HT-29 (cell line): ENCODE measurements at places on chromosomes 7 and 10.
A peak's percentile ranks its signal among the peaks of the same experiment; 100 is the strongest.

- DNase-seq = no peak
Measured at GRCh38 chr10:95469676-95470075, 91.5 kb downstream of the SORBS1 start.

DNA sequence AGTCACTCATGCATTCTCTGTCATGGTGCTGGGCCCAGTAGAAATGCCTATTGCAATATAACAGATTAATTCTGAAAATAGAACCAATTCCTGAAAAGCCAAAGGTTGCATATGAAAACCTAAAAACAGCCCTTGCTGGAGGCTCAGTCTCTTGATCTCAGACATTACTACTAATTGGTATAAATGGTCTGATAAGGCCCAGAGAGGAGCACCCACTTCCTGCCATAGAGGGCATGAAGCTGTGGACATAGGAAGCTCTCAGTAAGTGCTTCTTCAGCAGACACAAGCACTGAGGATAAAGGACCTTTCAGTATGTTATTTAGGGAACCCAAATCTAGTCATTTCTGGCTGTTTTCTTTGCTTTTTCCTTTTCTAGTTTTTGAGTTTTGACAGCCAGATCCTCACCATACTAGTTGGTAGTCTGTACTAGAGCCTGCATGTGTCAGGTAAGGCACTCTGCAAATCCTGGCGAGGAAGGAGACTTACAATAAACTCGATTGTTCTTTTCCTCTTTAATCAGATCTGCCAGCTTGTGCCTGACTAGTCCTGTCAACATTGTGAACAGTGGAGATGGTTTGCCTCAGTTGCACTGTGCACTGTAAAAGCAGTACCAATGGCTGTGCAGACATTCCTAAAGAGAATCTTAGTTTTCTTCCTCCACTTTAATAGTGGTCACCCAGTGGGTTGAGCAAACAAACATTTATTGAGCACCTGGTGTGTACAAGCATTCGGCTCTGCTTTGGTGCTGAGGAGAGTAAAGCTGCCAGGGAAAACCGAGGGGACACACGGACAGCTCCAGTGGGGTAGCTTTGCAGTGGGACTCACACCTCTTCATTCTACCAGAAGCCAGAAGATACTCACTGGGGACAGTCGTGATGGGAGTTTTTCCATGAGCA, 140.9 kb downstream of the CHN2 start:
- DNase-seq = no peak

GRCh38 chr7:140440593-140440992, 36.7 kb downstream of the RAB19 start:
- DNase-seq = no peak

DNA sequence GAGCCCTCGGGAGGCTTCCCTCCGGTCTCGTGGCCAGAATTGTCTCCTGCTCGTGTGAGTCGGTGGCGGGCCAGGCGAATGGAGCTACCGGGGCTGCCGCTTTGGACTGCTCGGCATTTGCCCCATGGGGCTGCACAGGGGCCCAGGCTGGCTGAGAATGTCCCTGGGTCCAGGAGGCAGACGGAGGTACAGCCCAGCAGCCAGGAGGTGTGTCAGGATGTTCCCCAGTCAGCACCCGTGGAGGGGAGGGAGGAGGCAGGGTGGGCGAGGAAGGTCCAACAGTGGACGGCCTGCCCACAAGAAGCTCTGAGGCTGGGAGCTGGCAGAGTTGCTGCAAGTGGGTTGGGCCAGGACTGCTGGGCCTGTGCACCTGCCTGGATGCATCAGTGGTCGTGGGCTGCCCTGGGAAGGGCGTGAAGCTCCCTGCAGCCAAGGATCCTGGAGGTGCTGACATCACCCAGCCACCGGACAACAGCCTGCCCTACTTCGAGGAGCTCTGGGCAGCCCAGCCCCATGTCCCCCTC, 46.4 kb downstream of the PDGFA start:
- DNase-seq = no peak

GRCh38 chr10:35379226-35380137, 43.2 kb downstream of the CCNY start:
- DNase-seq = no peak

DNA sequence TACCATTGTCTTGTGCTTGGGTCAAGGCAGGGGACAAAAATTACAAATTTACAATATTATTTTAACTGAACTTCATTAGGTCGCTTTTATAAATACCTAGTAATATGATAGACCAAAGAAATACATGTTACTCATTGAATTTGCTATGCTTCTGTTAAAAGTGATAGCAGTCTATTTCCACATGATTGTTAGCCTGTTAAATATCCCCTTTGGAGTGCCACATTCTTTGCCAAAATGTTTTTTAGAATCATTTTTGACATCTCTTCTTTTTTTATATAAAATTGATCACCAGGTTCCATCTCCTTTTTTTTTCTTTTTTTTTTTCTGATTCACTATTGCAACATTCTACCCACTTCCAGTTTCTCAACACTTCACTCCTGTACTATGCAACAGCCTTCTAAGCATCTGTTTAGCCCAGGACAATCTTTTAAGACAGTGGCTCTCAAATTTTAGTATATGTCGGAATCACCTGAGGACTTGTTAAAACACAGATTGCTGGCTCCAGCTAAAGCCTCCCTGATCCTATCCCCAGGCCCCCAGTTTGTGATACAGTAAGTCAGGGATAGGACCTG, 16.4 kb upstream of the NDUFA5 start:
- no peak for DNase-seq

- DNase-seq = no peak
Measured at GRCh38 chr7:84277628-84278224, 83.1 kb upstream of the SEMA3A start.

DNA sequence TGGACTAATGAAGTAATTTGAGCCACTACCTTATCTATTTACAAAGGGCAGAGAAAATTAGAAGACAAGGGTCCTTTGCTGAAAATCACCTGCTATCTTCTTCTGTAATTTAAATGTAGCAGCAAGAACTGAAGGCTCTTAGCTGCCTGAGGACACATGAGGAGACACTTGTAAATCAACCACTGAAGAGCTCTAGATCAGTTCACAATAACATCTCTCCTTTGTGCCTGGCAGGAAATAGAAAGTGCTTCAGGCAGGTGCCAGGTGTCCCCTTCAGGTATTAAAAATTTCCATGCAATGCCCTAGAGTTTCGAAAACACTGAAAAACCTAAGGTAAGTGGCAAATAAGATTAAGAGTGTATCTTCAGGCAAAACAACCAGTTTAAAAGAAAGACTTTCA, 474.6 kb downstream of the GRM8 start:
- no peak for DNase-seq

GRCh38 chr10:117622471-117623184, 80.1 kb downstream of the EMX2 start:
- DNase-seq = no peak

GRCh38 chr7:24336461-24336860, 52.5 kb downstream of the NPY start:
- no peak for DNase-seq

DNA sequence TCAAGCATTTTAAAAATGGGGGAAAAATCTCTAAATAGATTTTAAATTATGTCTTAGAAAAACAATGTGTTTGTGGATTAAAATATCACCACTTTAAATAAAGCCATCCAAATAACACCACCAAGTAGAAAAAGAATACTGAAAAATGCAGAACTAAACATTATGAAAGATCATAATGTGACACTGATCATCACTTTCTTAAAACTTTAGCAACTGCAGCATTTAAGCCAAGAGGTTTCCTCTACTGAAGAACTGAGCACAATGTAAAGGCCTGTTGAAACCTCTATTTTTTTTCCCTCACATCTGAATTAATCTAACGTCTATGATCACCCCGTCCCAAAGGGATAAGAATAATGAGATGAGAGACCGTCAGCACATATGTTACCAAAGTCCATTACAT, 18.6 kb downstream of the MINDY3 start:
- no peak for DNase-seq

- no peak for DNase-seq
Measured at GRCh38 chr10:49313501-49314070, 14.6 kb downstream of the C10orf71 start.

DNA sequence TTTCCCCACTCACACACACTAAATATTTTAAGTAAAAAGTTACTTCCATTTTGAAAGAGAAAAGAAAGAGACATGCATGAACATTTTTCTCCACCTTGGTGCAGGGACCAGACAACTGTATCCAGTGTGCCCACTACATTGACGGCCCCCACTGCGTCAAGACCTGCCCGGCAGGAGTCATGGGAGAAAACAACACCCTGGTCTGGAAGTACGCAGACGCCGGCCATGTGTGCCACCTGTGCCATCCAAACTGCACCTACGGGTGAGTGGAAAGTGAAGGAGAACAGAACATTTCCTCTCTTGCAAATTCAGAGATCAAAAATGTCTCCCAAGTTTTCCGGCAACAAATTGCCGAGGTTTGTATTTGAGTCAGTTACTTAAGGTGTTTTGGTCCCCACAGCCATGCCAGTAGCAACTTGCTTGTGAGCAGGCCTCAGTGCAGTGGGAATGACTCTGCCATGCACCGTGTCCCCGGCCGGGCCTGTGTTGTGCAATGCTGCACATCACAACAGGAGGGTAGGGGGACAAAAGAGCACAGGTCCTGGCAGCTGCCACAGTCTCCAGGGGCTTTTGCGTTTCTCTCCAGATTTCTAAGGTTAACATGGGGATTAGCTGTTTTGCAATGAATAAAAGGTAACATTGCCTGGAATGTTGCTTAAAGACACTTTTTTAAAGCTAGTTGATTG, 146.5 kb downstream of the EGFR start:
- no peak for DNase-seq

GRCh38 chr7:85972504-85973141, 671.1 kb upstream of the GRM3 start:
- DNase-seq = no peak

- no peak for DNase-seq
Measured at GRCh38 chr7:133676805-133677370, 424.0 kb downstream of the EXOC4 start.

GRCh38 chr10:124642088-124642710, 102.0 kb downstream of the FAM53B start:
- no peak for DNase-seq

DNA sequence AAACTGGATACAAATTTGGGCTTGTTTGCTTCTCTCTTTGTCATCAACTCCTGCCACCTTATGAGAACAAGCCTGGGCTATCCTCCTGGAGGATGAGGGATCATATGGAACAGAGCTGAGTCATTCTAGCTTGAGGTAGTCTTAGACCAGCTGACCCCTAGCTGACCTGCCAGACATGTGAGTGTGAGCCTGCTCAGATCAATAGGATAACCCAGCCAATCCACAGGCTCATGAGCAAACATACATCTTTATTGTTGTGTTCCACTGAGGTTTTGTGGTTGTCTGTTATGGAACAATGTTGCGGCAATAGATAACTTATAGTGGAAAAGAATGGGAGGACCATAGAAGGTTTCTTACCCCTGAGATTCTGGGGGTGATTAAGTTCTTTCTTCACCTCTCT, 54.5 kb upstream of the FAM180A start:
- no peak for DNase-seq

DNA sequence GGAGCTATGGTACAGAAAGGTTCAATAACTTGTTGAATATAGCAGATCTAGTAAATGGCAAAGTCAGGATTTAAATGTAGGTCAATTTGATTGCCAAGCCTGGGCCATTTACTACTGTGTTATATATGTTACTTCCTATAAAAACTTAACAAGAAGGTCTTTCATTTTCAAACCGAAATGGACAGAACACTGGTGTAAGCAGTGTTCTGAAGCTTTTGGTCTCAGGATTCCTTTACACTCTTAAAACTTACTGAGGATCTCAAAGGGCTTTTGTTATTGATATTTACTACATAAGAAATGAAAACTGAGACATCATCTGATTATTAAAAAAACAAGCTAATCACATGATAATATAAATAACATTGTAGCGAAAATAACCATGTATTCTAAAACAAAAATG, 114.7 kb downstream of the PTEN start:
- DNase-seq = no peak

DNA sequence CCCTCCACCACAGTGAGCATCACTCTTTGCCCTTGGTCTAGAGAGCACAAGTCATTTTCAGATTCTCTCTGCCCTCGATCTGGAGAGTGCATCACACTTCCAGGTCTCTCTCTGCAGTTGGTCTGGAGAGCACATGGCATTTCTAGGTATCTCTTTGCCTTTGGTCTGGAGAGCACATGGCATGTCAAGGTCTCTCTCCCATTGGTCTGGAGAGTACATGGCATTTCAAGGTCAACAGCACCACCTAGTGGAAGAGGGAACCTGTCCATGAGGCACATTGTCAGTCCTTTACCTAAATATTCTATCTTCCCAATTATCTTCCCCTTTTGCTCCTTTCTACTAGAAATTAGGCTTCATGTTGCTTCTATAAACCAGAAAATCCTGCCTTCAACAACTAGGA, 1139.4 kb downstream of the XPNPEP1 start:
- peak; percentile 84 for DNase-seq

DNA sequence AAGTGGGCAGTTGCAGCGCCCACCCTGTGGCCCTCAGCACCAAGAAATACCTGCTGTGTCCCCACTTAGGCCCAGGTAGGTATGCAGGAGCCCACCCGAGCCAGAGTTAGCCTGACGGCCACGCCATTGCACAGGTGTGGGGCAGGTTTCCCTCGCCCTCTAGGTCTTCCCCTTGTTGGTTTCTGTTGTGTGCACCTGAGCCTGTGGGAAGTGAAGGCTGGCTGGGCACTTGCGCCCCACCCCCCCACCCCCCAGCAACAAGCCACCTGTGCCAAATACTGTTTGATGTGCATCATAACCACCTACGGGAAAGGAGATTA, at the start of gene CCDC201:
Gene CCDC201 (minus strand): TSS at position 48 of the 320 bp plus-strand sequence. CDS start 75 bp downstream, outside the sequence.
- no peak for DNase-seq

- DNase-seq = no peak
Measured at GRCh38 chr10:15140698-15141097, 27.8 kb downstream of the NMT2 start.

GRCh38 chr7:18174996-18175395, 147.3 kb upstream of the PRPS1L1 start:
- no peak for DNase-seq

GRCh38 chr7:149145031-149145845, 2.0 kb upstream of the ZNF398 start:
- peak; percentile 96 for DNase-seq

- DNase-seq = no peak
Measured at GRCh38 chr7:22146961-22147512, 201.3 kb upstream of the CDCA7L start.

DNA sequence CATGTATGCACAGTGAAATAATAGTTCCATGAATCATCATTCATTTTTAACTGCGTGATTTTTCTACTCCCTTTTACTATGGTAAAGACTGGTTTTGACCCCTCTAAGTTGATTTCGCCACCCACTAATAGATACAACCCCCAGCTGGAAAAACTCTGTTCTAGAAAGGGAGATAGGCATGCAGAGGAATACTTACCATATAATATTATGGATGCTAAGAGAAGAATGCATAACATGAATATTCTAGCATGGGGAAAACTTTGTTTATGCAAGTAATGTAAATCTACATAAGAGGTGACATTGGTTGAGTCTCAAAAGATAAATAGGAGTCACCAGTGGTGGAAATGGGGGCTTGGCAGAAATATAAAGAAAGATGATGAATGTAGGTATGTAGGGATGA, 97.3 kb upstream of the MBL2 start:
- no peak for DNase-seq

GRCh38 chr7:116957874-116958273, 4.6 kb downstream of the ST7 start:
- DNase-seq = no peak
